GM23248 (cell line): ENCODE measurements at places on chromosomes 12 and 14. TPM values are rescaled to one million over a fixed set of nuclear protein-coding genes. Genes with fewer than 3 reads are reported as not detected.

DNA sequence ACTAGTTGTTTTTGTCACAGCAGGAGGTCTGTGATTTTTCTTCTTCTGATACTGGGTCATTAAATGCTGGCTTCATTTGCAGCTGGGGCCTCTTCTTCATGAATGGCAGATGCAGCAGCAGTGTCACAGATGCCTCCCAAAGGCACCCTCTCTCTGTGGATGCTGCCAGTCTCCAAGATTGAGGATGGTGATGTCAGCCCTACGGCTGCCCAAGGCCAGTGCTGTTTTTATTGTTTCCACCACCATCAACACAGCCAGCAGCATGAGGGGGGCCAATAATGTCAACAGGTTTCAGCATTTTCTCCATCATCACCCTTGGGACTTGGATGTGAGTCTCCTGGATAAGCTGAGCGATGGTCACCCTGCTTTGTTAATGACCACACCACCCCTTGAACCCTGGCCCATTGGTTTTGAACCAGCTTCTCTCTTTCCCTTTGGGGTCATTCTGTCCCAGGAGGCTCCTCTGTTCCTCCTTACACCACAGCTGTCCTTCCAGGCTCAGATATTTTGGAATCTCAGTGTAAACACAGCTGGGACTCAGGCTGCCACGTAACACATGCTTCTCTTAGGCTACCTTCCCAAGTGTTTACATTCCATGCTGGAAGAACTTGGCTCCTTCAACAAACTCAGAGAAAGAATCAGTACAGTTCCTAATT lies 151.7 kb upstream of the DDHD1 start:
- DNase-seq, result no peak

DNA sequence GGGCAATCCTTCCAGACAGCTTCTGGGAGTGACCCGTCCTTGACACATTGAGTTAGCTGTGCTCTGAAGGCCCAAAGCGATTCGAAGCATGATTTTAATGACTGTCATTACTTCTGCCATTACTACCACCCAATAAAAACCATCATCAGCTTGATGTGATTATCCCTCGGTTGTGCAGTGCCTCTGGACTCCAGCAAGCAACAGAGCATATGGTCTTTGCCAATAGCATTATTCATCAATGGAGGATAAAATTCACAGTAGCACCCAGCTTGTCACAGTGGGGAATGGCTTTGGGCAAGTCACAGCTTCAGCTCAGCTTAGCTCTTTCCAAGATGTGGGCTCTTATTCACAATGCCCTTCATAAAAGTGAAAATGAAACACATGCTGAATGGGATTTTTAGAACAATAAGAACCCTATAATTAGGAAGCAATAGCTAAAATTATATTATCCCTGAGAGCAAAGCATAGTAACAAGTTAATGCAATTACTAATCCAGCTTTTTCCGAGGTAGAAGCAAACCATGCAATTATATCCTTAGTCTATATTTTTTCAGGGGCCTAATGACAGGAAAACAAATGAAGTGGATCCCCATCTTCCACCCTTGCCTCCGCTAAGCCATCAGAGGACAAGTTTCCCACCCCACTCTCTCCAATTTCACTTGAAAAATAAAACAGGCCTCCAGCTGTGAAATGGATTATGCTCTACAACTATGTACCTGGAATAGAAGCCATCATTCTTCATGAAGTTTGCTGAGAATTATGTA lies 163.0 kb upstream of the EEA1 start:
- DNase-seq, result no peak

STAT2 gene
- 208 and 220 TPM in 2 replicates for total RNA-seq

DNA sequence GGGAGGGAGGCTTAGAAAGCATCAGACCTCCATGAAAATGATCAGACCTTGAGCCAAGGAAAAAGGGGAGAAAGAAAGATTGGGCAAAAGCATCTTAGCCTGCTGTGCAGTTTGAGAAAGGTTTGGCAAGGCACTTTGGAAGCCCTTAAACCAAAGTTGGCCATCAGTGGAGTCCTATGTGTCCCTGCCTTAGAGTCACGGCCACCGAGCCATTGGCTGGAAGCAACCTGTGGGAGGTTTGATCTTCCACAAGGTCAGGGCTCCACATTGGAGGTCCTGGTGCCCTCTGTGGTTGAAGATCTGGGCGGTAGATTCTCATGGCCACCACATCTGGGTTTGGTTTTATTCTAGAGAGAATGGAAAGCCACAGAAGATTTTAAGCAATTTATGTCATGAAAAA lies 44.4 kb downstream of the SRRM4 start:
- no peak for DNase-seq

GRCh38 chr12:106745181-106745745 lies 29.2 kb upstream of the RIC8B start:
- DNase-seq, result no peak

GRCh38 chr12:109752117-109753053 lies 38.8 kb downstream of the FAM222A start:
- no peak for DNase-seq

CCDC197 gene
- total RNA-seq, result not detected in 2 replicates

FOXM1 gene
- 12.4 and 23.9 TPM in 2 replicates for total RNA-seq

GRCh38 chr12:86911973-86912372 lies 655.8 kb upstream of the MGAT4C start:
- no peak for DNase-seq
